LoVo (cell line): ENCODE measurements at places on chromosomes 5 and 9.

GRCh38 chr5:39494107-39494510 lies 69.3 kb upstream of the DAB2 start:
- DNase-seq: no peak

GRCh38 chr9:124014956-124015660 lies 3.5 kb downstream of the LHX2 start:
- DNase-seq: no peak

GRCh38 chr5:168270476-168270875 lies 21.0 kb upstream of the WWC1 start:
- peak; percentile 52 for DNase-seq

DNA sequence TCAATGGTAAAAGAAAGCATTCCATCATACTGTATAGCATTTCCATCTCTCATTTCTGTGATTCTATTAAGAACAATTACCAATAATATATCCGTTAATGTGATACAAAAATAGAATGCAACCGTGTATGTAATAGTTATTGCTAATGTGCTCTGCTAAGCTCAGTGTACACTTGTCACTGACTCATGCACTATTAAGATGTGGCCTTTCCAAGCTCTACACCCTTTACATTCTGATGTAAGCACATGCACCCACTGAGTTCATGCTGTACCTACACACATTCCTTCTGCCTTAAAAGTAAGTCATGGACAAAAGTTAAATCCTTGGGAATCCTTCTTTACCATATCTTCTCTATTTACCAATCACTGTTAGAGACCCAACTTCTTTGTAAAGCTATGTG lies 319.1 kb downstream of the ZSWIM6 start:
- DNase-seq: no peak

GRCh38 chr9:100287186-100287585 lies 65.6 kb downstream of the TEX10 start:
- DNase-seq: no peak

DNA sequence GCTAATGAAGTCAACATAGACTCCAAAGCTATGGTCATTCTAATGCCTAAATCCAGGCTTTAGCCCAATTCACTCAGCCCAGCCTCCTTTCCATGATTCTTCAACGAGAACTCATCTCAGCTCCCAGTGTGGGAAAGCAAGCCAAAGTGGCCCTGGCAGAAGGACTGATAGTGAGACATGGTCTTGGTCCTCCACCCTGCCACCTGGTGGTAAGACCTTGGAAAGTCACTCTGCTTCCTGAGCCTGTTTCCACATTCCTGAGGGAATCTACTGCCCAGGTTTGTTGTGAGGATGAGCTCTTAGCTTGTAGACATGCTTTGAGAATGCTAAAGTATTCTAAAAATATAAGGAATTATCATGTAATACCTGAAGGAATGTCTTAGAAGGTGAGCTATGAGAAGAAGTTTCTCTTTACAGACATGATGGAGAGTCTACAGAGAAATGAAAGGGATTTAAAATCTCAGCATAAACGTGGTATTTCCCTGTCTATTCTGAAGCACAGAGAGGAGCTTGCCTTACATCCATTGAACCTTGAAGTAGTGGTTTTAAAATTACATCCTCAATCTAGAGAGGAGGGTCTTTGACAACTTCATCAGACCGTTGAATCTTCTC lies 173.5 kb downstream of the TRIM32 start:
- peak; percentile 66 for DNase-seq

- no peak for DNase-seq
Observed at GRCh38 chr5:112560371-112560770, 141.3 kb upstream of the EPB41L4A start.

DNA sequence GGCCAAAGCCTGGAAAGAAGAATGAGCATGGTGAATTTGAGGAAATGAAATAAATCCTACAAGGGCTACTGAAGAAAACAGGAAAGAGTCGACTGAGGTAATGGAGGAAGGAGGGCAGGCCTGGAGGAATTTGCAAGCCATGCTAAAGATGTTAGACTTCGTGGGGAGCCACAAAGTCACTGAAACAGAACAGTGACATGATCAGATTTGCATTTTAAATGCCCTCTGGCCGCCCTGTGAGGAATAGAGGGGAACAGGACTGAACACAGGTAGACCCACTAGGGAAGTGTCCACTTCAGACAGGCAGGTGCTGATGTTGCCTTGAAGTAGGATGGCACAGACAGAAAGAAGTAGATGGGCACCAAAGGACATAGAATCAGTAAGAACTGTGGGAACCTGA lies 42.8 kb upstream of the RLN1 start:
- DNase-seq: no peak

DNA sequence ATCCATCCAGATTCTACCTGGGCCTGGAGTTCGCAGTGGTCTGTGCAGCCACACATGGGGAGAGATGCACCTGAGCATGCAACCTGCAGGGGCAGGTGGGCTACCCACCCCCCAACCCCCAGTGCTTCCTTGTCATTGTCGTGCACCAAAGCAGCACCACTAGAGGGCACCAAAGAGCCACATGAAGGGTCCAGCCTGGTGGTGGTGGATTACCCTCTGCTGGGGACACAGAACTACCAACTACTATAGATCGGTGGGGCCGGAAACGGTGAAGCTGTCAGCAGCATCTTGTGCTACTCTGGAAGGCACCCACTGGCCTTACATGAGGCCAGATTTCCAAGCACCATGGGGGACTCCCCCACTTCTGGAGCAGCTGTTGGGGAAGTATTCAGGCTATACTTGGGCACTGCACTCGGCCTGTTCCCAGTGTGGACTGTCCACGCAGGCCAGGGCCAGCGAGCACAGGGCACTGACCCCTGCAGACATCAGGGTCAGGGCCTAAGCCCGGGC lies 60.2 kb upstream of the TBC1D2 start:
- peak; percentile 64 for DNase-seq

DNA sequence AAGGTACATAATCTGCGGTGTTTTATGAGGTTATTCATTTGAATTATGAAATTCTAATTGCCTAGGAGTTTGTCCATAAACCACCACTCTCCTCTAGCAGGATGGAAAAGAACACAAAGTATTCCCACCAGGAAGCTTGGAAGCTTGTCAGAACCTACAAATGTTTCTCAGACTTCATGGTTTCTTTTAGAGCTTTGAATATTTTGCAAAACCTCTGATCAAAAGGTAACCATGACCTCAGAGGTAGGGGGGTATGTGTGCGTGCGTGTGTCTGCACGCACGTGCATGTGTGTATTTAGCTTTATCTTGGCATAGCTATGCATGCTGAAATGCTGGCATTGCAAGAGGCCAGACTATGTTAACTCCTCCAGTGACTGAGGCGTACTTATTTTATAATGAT lies 847.0 kb downstream of the TLE1 start:
- no peak for DNase-seq

DNA sequence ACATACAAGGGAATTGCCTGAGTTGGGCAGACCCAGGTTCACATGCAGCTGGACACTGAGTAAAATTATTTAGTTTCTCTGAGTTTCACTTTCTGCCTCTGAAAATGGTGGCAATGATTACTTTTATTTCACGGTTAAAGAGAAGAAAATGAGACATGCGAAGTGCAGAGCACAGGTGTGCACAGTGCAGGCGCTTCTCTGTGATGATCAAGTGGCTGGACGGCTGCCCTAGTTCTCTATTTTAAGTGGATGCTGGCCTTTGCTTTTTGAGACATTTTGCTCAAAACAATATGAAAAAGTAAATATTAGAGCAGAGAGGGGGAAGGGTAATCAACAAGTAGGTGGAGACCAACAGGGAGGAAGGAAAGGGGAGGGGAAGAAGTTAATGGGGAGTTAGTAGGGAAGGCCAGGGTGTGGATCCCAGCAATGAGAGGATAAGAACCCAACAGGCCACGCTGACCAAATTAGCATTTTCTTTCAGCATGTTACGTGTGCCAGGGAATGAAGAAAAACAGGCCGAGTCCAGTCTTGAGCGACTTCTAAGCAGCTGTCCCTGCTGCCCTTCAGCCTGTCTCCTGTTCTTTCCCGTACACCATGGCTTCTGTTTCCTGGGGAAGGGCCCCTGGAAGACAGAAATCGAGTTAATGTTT lies 16.1 kb downstream of the SNX18 start:
- no peak for DNase-seq

- DNase-seq: no peak
Observed at GRCh38 chr9:87588339-87588738, 90.7 kb downstream of the DAPK1 start.

- DNase-seq: no peak
Observed at GRCh38 chr5:174047472-174048099, 2.1 kb downstream of the NSG2 start.

GRCh38 chr9:79667817-79668436 lies 96.2 kb downstream of the TLE4 start:
- no peak for DNase-seq

GRCh38 chr5:53333160-53333559 lies 147.3 kb upstream of the FST start:
- DNase-seq: no peak

DNA sequence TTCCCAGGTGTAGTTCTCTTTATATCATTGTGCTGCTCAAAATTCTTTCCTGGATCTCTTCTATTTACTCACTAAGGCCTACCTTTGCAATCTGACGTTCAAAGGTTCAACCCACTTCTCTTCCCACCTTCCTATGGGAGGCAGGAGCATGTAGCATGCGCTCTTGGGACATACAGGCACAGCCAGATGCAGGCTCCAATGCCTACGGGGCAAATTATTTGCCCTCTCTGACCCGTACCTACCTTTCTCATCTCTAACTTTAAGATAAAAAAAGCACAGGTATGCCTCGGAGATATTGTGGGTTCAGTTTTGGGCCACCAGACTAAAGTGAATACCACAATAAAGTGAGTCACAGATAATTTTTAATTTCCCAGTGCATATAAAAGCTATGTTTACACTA lies 460.5 kb downstream of the CCDC171 start:
- DNase-seq: no peak

GRCh38 chr5:90994796-90995195 lies 388.3 kb downstream of the ARRDC3 start:
- DNase-seq: no peak

- no peak for DNase-seq
Observed at GRCh38 chr5:4405614-4406219, 734.4 kb upstream of the ADAMTS16 start.

DNA sequence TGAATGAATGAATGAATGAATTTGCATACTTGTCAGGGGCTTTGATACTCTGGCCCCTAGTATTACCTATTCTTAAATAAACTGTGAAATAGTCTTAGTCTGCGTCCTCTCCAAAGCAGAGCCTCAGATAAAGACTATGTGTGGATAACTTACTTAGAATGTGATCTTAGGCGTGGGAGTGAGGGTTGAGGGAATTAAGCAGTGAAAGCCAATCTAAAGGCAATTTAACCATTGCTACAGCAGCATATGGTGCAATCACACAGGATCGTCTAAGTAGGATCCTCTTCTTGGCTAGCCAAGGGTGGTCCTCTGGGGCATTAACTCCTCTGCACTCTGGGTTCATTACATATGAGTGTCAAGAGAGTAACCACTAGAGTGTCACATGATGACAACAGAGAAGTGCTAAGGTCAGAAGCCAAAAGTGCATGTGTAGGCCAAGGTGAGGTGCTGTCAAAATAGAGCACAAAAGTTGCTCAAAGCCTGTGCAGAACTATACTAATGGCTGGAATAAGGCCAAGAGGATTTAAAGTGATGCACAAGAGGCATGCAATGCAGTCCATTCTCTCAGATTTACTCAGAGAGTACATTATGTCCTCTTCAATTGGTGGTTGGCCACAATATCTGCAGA lies 274.4 kb upstream of the SEMA6A start:
- DNase-seq: no peak

DNA sequence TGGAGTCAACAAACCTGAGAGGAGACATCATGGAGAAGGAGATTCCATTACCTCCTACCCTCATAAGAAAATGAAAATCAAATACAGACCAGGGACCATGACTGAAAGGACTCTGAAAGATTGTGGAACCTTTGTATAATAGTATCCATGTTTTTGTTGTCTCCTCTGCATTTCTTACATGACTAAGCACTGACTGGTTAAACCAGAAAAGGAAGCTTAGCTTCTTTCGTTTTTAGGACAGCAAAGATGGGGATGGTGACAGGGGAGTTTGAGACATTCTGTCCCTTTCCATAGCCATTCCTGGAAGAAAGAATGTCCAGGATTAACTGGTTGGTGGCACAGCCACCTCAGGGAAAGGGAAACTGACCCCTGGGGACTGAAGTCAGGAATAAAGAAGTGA lies 22.2 kb downstream of the ITGA1 start:
- DNase-seq: no peak

DNA sequence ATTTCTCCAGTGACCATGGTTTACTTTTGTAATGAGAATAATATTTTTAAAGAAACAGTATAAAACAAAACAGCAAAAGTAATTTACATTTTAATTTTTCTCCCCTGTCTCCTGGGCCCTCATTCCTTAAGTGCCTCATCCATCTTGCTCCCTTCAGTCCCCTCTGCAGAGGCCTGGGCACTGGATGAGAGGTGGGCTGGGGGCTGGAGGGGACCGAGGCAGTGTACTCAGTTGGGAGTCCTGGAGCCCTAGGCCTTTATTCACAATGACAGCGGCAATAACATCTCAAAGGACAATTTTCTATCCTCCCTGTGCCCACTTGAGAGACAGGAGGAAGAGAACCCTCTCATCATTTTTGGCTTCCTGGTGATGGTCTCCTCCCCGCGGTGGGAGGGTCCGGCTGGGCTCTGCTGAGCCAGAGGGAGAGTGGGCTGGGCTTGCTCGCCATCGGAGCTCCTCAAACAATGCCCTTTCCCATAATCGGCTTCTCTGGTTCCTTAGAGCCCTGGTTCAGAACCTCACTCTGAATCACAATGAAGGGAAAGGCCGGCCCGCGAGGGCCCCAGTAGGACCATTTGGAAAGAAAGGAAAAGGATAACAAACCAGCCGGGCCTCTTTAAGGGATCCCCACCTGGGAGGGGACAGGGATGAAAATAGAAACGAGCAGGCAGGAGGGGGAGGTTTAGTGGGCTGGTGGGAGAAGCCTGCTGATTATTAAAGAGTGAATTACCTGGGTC lies 9.7 kb upstream of the SMIM32 start:
- no peak for DNase-seq

GRCh38 chr9:135813671-135814290 lies 93.6 kb downstream of the CAMSAP1 start:
- DNase-seq: no peak

GRCh38 chr9:115810166-115810565 lies 343.4 kb upstream of the PAPPA start:
- DNase-seq: no peak

- no peak for DNase-seq
Observed at GRCh38 chr9:96412174-96412913, 5.8 kb downstream of the ZNF367 start.

DNA sequence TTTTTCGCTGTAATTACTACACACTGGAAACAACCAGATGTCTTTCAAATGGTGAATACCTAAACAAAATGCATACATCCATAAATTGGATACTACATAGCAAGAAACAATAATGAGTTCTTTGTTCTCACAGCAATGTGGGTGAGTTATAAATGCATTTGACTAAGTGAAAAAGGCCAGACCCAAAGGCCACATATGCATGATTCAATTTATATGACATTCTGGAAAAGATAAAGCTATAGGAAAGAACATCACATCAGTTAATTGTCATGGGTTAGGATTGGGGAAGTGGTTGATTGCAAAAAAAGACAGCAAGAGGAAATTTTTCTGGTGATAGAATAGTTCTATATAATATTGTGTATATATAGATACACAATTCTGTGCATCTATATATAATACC lies 198.9 kb downstream of the CYLC2 start:
- no peak for DNase-seq

- no peak for DNase-seq
Observed at GRCh38 chr9:81585191-81585763, 104.1 kb downstream of the TLE1 start.
